GM06990 (cell line): ENCODE measurements at places on chromosomes 3 and 15.

DNA sequence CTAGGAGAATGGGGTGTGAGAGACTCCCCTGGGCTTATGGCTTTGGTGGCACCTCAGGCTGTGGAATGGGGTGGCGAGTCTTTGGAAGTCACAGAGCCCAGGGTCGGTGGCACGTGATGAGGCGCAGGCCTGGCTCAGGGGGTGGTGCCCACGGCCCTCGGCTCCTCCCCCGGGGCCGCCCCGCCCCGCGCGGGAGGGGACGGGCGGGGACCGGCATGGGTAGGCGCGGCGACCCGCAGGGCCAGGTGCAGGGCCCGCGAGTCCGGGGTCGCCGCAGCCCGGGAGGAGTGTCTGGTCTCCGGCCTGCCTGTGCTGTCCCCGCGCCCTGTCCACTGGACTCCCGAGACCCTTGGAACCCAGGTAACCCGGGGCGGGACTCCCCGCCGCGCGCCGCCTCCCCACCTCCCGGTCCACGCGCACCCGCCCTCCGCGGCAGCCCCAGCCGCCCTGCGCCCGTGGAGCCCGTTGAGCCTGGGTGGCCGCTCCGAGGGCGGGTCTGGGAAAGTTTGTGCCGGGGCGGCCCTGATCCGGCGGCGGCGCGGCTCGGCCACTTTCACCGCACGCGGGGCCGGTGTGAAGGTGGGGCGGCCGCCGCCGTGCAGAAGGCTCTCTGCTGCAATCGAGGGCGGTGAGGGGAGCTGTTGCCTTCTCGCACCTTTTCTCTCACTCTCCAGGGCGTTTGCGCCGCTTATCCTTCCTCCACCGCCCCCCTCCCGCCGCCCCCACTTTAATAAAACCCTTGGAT, at the start of gene PAQR5:
TSS of gene PAQR5 (plus strand) at position 216 of the 745 bp plus-strand sequence. CDS start 61,169 bp downstream, outside the sequence.
- DNase-seq = no peak

DNA sequence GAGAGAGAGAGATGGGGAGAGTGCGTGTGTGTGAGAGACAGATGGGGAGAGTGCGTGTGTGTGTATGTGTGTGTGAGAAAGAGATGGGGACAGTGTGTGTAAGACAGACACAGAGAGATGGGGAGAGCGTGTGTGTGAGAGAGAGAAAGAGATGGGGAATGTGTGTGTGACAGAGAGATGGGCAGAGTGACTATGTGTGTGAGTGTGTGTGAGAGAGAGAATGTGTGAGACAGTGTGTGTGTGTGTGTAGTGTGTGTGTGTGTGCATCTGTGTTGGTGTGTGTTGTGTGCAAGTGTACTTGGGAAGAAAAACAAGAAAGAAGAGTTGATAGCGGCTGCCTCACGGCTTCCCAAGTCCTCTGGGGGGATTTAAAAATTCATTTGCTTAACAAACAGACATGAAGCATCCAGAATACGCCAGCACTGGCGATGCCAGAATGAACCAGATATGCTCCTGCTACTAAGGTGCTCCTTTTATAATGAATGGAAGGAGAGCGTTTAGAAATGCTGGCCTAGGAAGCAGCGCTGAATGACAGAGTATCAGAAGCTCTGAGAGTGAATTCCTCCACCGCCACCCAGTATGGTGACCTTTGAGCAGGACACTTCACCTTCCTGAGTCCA, 186.1 kb upstream of the TSC22D2 start:
- no peak for DNase-seq

DNA sequence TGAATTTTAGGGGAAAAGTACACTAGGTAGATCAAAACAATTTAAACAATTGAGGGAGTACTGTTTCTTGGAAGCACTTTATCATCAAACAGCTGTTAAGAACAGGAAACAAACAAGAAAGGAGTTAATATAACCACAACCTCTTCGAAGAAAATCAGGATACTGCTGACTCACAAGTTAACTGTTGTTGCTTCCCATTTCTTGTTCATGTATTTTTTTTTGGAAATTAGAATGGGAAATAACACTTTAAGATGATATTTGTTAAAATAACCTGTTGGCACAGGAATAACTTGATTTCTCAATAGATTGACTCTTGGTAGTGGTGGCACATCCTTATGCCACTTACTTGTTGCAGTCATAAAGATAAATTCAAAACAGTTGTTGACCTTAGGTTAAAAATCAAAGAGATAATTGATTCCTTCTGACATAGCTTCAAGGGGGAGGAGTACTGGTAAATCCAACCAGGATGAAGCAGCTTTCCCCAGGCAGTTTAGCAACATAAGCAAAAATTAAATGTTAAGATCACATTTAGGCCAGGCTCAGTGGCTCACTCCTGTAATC, 3.3 kb downstream of the BNIP2 start:
- no peak for DNase-seq

DNA sequence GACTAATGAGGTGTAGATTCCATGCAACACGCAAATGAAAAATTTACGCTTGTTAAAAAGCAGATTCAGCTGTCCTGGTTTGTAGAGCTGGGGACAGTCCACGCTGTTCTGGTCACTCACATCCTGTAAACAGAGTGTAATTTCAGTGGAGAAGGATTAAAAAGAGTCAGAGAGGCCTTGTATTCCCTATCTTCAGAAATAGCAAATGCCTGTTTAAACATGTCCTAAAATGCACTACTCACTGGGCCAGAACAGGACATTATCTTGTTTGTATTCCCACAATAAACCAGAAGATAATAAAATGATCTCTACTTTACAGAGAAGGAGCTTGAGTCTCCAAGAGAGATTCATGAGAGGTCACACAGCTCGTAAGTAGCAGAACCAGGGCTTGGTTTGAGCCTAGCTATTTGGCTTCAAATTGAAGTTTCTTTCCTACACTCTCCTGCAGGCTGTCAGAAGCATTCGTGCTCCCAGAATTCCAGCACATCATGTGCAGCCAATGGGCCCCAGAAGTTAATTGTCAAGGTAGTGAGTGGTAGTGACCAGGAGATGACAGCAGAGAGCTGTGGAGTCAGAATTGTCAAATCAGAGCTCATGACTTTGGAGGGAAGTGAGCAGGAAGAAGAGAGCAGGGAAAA, 242.5 kb downstream of the ATP8B4 start:
- no peak for DNase-seq

- DNase-seq = no peak
These were observed 683.8 kb upstream of the NR2F2 start for GRCh38 chr15:95646484-95647273.

DNA sequence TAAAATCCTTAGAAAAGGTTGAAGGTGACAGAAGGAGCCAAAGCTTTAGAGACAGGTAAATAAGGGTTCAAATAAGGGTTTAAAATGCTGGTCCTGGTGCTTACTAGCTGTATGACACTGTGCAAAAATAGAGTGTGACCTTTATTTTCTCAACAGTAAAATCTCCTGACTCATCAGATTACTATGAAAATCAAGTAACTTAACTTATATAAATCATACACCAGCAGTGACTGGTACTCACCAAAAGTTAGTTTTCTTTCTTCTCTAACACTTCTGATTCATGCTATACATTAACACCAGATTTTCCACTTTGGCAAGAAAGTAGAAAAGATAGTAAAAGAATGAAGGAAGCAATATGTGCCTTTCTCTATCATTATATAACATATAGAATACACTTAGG, 205.9 kb upstream of the GBE1 start:
- DNase-seq = no peak

GRCh38 chr3:159910991-159911663, 77.5 kb upstream of the IL12A start:
- DNase-seq = peak; percentile 18

GRCh38 chr15:64934023-64934422, 22.3 kb downstream of the ANKDD1A start:
- DNase-seq = no peak

GRCh38 chr3:158737976-158738615, 5.8 kb upstream of the RARRES1 start:
- no peak for DNase-seq

DNA sequence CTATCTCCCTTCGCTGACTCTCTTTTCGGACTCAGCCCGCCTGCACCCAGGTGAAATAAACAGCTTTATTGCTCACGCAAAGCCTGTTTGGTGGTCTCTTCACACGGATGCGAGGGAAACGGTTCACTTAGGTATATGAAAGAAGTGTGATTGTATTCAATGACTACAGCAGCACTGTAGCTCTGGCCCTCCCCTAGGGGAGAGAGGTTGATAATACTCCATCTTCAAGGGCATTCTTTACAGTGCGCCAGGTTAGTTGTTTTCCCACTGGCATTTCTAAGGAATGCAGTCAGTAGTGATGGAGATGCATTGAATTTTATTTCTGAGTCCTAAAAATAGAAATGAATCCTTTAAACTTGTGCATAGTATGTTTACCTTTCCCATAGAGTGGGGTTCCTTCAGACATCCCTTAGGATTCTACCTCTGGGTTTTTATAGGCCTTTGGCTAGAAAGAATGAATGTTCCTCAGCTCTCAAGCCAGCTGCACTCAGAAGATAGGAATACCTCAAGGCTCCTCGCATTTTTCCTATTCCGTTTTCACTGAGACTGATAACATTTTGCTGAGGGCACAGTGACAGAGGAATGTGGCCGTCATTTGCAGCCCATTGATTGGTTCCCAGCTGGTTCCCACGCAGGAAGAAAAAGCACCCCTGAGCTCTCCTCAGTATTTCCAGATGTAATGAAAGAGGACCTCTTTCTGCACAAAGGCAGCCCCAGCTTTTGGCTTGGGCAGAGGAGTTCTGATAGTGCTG, 131.8 kb upstream of the C2CD4B start:
- DNase-seq = no peak

GRCh38 chr3:15932348-15933300, 134.8 kb upstream of the ANKRD28 start:
- no peak for DNase-seq

- DNase-seq = no peak
These were observed 123.6 kb downstream of the SLC25A26 start for GRCh38 chr3:66344391-66344811.

DNA sequence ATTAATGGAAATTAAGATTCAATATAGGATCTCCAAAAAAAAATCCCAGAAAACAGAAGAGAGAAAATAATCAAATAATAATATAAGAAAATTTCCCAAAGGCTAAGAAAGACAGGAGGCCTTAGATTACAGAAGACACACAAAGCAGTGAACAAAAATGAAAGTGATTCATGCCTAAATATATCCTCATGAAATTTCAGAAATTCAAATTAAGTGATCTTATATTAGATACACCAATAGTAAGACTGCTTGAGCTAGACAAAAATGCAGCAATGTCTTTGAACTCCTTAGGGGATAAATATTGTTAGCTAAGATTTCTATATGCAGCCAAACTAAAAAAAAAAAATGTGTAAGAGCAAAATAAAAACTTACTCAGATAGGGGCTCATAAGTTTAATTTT, 44.6 kb upstream of the ARPP21 start:
- DNase-seq = no peak

GRCh38 chr3:51708216-51708845, 1.5 kb downstream of the GRM2 start:
- no peak for DNase-seq

DNA sequence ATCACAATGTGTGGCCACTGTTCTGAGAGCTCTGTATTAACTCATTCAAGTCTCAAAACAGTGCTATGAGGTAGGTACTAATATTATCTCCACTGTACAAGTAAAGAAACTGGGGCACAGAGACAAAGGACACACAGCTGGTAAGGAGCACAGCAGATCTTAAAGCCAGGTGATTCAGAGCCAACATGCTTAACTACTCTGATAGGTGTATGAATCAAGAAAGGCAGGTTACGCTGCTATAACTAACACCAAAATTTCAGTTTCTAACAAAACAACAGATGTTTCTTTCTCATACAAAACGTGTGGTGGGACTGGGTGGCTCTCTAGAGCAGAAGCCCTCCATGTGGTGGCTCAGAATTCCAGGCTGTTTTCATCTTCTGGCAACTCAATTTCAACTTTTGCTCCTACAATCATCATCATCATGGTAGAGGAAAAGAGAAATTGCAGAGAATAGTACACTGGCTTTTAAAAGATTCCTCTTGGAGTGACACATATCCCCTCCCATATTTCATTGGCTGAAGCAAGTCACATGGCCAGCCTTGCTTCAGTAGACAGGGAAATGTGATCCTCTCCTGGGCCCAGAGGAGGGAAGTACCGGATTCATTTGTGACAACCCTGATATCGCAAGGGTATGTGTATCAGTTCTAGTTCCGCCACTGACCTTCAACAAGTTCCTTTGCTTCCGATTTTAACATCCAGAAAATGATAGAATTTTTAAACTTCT, 126.2 kb upstream of the PTX3 start:
- no peak for DNase-seq

- DNase-seq = no peak
These were observed 45.1 kb downstream of the RSL24D1 start for GRCh38 chr15:55151631-55152030.

- DNase-seq = no peak
These were observed 5.2 kb downstream of the TBC1D2B start for GRCh38 chr15:78072080-78072892.

- no peak for DNase-seq
These were observed 50.8 kb upstream of the CRTC3 start for GRCh38 chr15:90478846-90479481.

DNA sequence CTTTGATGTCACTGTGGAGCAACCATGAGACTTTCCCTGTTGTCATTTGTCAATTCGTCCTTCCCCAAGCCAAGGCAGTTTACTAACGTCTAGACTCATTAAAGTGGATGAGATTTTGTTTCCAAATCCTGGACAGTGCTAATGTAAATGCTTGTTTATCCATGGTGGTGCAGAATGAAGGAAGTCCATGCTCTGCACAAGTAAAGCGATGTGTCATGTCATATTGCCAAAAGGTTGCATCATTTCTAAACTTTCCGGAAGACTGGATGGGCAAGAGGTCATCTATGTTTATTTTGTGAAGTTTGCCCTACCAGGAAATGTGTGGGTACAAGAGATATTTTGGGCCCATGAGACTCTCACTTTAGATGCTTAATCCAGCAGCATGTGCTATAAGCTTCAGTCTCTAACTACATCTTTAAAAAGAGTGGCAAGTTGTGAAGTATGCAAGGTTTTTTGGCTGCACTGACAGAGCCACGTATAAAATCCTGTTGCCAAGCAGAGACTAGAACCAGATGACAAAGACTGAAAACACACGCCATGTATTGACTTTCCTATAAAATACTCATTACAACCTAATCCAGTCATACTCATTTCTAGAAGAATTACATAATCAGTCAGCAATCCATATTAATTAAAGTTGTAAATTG, 72.1 kb upstream of the FNDC3B start:
- peak; percentile 3 for DNase-seq

- no peak for DNase-seq
These were observed 37.0 kb downstream of the FEM1B start for GRCh38 chr15:68314563-68314962.

DNA sequence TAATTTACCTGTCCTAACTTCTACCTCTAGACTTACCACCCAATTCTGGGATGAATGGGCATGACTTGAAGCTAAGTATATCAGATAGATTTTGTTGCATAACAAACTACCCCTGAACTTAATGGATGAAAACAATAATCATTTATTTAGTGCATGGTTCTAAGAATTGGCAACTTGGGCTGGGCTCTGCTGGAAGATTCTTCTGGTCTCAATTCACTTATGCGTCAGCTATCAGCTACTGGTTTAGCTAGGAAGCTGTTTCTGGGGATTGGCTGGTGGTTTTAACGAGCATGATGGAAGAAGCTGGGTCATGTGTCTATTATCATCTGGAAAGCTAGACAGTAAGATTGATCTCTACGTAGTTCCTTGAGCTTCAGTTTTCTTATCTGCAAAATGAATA, 77.3 kb upstream of the LMCD1 start:
- no peak for DNase-seq

- no peak for DNase-seq
These were observed 43.5 kb upstream of the SLC6A11 start for GRCh38 chr3:10772271-10773161.
